ENCODE measurements at places on chromosomes 6 and 20.

- DNase-seq = no peak
Measured at GRCh38 chr20:50395251-50395729, 114.9 kb upstream of the PTPN1 start.

GRCh38 chr20:53059848-53060247 lies 87.7 kb downstream of the TSHZ2 start:
- DNase-seq = no peak

DNA sequence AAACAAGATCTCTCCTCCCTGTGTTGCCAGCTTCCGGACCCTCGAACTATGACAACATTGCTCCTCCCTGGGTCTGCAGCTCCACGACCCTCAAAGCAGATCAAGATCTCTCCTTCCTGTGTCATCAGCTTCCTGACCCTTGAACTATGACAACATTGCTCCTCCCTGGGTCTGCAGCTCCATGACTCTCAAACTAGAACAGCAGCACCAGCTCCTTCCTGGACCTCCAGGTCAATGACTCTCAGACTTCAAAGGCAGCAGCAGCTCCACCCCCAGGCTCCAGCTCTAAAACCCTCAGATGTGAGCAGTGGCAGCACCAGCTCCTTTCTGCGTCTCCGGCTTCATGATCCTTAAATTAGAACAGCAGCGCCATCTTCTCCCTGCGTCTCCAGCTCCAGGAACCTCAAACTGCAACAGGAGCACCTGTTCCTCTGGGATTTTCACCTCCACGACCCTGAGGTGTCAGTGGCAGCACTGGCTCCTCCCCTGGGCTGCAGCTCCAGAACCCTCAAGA lies 341.0 kb upstream of the SULF2 start:
- no peak for DNase-seq

GRCh38 chr20:14963262-14963663 lies 625.9 kb upstream of the FLRT3 start:
- DNase-seq = no peak

GRCh38 chr6:147585256-147585655 lies 76.8 kb downstream of the SAMD5 start:
- no peak for DNase-seq

GRCh38 chr6:121826156-121826810 lies 390.8 kb downstream of the GJA1 start:
- no peak for DNase-seq

GRCh38 chr6:121633309-121633708 lies 197.9 kb downstream of the GJA1 start:
- no peak for DNase-seq

GRCh38 chr6:33915134-33915533 lies 111.3 kb upstream of the MLN start:
- DNase-seq = no peak

All from NCI-H187 (cell line).